Caki2 (cell line): ENCODE measurements at places on chromosomes 7 and 10. TPM values are rescaled to one million over a fixed set of nuclear protein-coding genes. Genes with fewer than 3 reads are reported as not detected.
A peak's percentile ranks its signal among the peaks of the same experiment; 100 is the strongest.

MMD2 gene
- not detected in 2 replicates for total RNA-seq

- no peak for DNase-seq
Observed at GRCh38 chr7:104005197-104005596, 15.7 kb upstream of the RELN start.

DNA sequence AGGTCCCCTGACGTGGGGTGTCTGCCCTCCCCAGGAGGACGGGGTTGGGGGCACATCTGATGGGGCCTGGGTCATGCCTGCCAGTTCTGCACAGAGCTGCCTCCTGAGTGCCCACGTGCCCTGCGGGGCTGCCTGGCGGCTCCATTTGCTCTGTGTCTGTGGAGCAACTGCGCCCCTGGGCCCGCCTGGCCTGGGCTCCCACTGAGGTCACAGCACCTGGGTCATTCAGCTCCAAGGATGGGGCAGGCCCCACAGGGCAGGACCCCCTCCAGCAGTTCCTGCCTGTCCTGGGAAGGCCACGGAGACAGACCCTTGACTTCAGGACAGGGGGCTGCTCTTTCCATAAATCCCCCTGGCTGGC, 590.6 kb downstream of the PTPRN2 start:
- no peak for DNase-seq

DNA sequence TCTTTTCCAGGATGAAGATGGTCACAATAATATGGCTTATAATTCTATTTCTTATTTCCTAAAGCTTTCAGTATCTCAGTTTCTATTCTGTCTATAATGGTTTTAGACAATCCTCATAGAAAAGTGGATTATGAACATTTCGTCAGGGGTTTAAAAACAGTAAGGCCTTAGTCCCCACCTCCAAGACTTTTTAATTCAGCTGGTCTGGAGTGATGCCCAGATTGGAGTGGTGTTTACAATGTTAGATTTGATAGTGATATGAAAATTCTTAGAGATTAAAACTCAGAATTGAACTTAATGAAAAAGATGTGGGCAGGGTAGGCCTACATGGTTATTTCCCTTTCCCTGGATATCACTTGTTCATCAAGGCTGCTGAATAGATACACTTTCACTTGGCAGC, 1238.3 kb downstream of the SORCS3 start:
- no peak for DNase-seq

DNA sequence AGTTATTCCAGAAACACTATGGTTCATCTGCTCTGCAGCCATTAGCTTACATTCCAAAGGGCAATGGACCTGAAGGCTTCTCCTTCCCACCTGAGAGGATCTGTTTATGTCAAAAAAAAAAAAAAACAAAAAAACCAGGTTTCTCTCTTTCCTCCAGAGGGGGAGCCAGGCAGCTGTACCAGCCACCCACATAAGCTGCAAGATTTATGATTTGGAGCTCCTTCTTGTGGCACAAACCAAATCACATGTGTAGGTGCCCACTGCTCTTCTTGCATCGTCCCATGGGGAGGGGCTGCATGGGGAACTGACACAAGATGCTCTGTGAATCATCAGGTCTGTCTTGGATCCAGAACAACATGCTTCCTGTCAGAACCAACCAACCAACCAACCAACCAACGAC, 231.6 kb upstream of the IGFBP3 start:
- DNase-seq: peak; percentile 58

GRCh38 chr7:151379193-151379520, 30.7 kb downstream of the WDR86 start:
- no peak for DNase-seq

HOXA7 gene
- total RNA-seq: 5.1 TPM in 1 of 2 replicates, not detected in the other

DNA sequence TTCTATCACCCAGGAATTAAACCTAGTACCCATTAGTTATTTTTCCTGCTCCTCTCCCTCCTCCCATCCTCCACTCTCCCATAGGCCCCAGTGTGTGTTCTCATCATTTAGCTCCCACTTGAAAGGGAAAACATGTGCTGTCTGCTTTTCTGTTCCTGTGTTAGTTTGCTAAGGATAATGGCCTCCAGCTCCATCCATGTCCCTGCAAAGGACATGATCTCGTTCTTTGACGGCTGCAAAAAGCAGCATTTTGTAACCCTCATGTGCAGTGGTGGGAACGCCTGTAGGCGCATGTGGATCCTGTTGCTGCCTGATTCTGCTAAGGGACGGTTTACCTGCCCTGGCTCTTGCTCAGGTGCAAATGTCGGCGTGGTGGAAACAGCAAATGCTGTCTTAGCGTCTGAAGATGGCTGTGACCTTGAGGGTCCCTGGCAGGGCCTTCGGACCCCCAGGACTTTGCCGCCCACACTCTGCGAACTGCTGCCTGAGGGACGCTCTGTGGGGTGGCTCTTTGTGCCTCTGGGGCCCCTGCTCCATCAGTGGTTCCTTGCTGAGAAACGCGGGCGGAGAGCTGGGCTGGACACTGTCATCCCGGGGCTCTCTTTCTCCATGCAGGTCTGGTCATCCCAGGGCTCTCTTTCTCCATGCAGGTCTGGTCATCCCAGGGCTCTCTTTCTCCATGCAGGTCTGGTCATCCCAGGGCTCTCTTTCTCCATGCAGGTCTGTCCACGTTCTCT, 5.6 kb upstream of the MTG1 start:
- no peak for DNase-seq

- peak; percentile 83 for DNase-seq
Observed at GRCh38 chr7:99562832-99563231, 4.4 kb downstream of the ZNF655 start.

GRCh38 chr10:121556455-121556854, 41.8 kb downstream of the FGFR2 start:
- DNase-seq: no peak

GRCh38 chr7:1664711-1665548, 5.1 kb upstream of the ELFN1 start:
- peak; percentile 54 for DNase-seq

- DNase-seq: no peak
Observed at GRCh38 chr7:17015598-17016031, 133.8 kb upstream of the AGR3 start.

- DNase-seq: no peak
Observed at GRCh38 chr10:22250897-22251660, 33.3 kb upstream of the EBLN1 start.

CRPPA gene
- 1.2 and 2.0 TPM in 2 replicates for total RNA-seq

MYOZ1 gene
- not detected in 2 replicates for total RNA-seq

- no peak for DNase-seq
Observed at GRCh38 chr7:157016352-157017041, 6.0 kb upstream of the MNX1 start.

KAZALD1 gene
- total RNA-seq: 35.4 and 44.5 TPM in 2 replicates

PUS7 gene
- total RNA-seq: 17.6 and 24.0 TPM in 2 replicates

SDK1 gene
- 8.7 and 9.1 TPM in 2 replicates for total RNA-seq

TMEM236 gene
- 0.14 TPM in 1 of 2 replicates, not detected in the other for total RNA-seq

GRCh38 chr10:120931999-120932398, 80.8 kb downstream of the WDR11 start:
- no peak for DNase-seq

- DNase-seq: peak; percentile 28
Observed at GRCh38 chr10:56623064-56623463, 262.0 kb upstream of the ZWINT start.

DNA sequence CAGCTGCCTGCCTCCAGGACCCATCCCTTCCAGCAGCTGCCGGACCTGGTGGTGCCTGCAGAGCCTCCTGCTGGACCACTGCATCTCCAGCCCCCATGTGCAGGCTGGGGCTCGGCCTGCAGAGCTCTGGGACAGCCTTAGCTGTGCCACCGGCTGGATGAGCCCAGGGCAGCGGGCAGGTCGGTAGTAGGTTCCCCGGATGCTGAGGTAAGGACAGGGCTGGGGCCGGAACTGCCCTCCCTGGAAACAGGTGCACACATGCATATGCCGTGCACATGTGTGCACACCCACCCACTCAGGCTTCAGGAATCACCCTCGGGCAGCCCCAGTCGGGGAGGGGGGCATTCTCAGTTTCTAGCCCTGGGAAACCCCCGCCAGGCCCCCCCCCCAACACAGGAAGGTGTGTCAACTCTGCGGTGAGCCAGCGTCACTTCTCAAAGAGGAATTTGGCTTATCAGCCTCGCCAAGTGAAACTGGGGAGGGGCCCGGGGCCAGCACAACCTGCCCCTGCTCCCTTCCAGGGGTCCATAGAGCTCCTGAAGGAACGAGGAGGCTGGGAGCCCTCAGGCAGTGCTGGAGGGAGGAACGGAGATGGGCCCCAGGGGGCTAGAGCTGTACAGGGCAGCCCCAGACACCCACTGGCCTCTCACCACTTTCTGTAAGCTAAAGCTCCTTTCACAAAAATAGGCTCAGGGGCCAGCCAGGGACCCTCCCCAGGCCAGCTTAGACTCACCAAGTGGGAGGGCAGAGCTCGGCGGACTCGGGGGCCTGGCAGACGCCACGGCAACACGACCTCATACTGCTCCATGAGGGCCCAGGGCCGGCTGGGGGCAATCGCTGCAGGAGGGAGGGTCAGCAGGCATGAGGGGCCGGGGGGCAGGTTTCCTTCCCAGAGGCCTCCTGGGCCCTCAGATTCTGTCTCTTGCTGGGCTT, 1.7 kb downstream of the ADAM8 start:
- no peak for DNase-seq

FAM24A gene
- not detected in 2 replicates for total RNA-seq

HECTD2 gene
- 0.71 and 4.4 TPM in 2 replicates for total RNA-seq

CPN1 gene
- total RNA-seq: not detected in 2 replicates

LAMB4 gene
- 0.54 TPM in 1 of 2 replicates, not detected in the other for total RNA-seq
